Esophagus squamous epithelium (tissue), 5 donors: ENCODE measurements at places on chromosomes 13 and 19. TPM values are rescaled to one million over a fixed set of nuclear protein-coding genes. Genes with fewer than 3 reads are reported as not detected.
A peak's percentile ranks its signal among the peaks of the same experiment; 100 is the strongest.

DNA sequence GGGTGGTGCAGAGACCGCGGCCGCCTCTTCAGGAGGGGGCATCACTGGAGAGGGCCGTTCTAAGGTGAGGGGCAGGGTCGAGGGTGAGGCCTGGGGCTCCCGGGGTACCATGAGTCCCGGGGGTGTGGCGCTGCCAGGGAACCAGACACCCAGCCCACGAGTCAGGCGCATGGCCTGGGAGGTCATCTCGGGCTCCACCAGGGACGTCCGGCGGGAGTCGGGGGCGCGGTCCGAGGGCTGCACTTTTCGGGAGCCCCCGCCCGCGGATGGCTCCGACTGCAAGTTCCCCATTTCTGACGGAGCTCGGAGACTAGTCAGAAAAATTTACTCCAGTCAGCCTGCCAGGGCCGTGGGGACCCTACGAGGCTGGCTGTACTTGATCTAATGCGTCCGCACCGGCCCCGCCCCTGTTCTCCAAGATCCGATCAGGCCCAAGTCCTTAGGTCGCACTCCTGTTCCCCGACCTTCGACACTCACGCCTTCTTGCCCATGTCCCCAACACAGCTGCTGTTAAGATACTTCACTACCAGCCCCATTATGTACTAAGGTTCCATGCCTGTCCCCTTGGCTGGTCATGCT lies 774 bp downstream of the GGN start:
- H3K27me3 ChIP-seq: no peaks in the 10 kb centered on the region
- peaks cover 34% of the 10 kb centered on the region for H3K4me1 ChIP-seq
- H3K27ac ChIP-seq: peak overlapping the region; percentile 82
- peak overlapping the region; percentile 57 for H3K4me3 ChIP-seq
- peaks cover 15% of the 10 kb centered on the region for H3K36me3 ChIP-seq
- DNase-seq: no peak

- H3K4me1 ChIP-seq: peaks cover 28% of the 10 kb centered on the region
- no peaks in the 10 kb centered on the region for H3K27me3 ChIP-seq
- no peak for DNase-seq
- no peak overlapping the region for H3K4me3 ChIP-seq
- peak overlapping the region; percentile 96 for H3K27ac ChIP-seq
- no peaks in the 10 kb centered on the region for H3K36me3 ChIP-seq
Measured at GRCh38 chr19:18290302-18291018, 9.0 kb upstream of the JUND start.

- H3K36me3 ChIP-seq: no peaks in the 10 kb centered on the region
- no peak overlapping the region for H3K4me3 ChIP-seq
- H3K27ac ChIP-seq: no peak overlapping the region
- no peaks in the 10 kb centered on the region for H3K27me3 ChIP-seq
- DNase-seq: no peak
Measured at GRCh38 chr13:32248801-32249200, 66.4 kb downstream of the ZAR1L start.

DNA sequence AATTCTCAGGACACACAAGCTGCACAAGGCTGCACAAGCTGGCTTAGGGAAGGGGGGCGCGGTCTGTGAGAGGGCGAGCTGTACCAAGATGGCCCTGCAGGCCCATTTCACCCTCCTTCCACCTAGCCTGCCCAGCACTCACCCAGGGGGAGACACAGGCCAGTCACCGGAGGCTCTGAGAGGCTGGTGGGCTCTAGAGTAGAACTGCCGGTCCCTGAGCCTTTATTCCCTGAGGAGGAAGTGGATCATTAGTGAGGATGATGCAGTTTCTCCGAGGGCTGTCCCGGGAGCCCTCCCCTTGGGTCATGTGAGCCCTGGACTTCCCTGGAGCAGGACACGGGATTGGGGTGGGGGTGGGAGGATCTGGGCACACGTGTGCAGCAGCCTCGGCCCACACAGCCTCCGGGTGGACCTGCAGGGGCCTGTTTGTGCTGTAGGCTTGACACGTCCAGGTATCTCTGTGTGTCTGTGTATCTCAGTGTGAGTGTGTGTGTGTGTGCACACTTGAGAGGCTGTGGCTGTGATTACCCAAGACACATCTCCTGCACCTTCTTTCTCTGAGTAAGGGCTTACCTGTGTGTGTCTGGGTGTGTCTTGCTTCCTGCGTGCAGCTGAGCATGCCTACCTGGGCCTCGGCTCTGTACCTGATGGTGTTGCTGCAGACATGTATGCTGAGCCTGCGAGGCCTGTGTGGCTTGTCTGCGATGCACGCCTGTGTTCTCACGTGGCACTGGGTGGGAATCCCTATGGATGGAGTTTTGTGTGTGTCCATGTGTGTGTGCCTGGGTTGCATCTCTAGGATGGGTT lies at the start of gene ACP5:
TSS of gene ACP5 (minus strand) at position 195 of the 807 bp plus-strand sequence. CDS start 328 bp downstream, outside the sequence.
- no peaks in the 10 kb centered on the region for H3K27me3 ChIP-seq
- DNase-seq: no peak
- peaks cover 50% of the 10 kb centered on the region for H3K4me1 ChIP-seq
- peaks cover 16% of the 10 kb centered on the region for H3K36me3 ChIP-seq

DNA sequence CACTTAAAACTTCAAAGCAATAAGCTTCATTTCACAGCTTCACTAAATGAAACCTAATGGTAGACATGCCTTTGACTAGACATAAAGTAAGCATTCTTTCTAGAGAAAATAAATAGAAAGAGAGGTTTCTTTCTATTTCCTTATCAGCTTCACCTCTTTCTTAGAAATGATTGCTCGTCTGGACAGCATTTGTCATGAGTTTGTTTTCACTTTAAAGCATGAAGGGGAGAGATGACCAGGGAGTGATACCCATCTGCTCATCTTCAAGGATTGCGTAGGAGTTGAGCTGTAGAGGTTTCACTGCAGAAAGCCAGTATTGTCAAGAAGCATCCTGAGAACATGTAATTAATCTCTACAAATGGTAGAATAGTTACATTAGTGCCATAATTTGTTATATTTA lies 61.3 kb downstream of the COL4A2 start:
- H3K36me3 ChIP-seq: no peaks in the 10 kb centered on the region
- DNase-seq: no peak
- H3K4me3 ChIP-seq: no peak overlapping the region
- no peak overlapping the region for H3K27ac ChIP-seq

- no peak for DNase-seq
- no peak overlapping the region for H3K4me3 ChIP-seq
- H3K36me3 ChIP-seq: no peaks in the 10 kb centered on the region
- H3K27ac ChIP-seq: no peak overlapping the region
Measured at GRCh38 chr13:109465148-109465547, 321.2 kb downstream of the IRS2 start.

DNA sequence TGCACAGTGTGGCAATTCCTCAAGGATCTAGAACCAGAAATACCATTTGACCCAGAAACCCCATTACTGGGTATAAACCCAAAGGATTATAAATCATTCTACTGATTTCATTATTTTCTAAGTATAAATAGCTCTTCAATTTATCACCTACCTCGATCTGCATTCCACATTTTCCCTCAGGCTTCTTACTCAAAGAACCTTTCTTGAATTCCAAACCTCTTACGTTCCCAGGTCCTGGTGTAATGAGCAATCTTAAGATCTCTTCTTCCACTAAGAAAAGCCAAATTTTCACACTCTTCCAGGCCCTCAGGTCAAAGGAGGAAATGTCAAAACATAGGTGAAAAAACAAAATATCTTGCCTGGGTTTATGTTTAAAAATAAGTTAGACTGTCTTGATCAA lies 237.3 kb upstream of the GPC6 start:
- no peaks in the 10 kb centered on the region for H3K36me3 ChIP-seq
- H3K4me3 ChIP-seq: no peak overlapping the region
- DNase-seq: no peak

Gene ZNF600
- total RNA-seq: 16.2 TPM

Gene COG3
- 16.5 TPM for total RNA-seq

Gene ATP4B
- total RNA-seq: not detected

Gene NR2C2AP
- 8.8 TPM for total RNA-seq
